ENCODE measurements at places on chromosomes 12 and 14.

DNA sequence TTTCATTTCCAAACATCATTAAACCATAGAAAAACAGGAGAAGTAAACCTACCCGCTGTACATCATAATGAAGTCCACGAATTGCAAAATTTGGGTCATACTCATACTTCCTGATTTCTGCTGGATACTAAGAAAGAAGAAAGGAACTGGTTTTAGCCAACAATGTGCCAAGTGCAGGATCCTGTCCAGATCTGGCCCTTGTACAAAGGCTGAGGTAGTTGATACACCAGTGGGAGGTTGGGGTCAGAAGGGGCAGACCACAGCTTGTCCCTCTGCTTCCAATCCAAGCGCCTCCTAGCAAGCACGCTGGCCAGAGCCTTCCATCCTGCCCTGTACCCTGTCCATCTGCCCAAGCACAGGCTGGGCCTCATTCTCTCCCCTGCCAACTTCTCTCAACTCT, 34.2 kb downstream of the NT5DC3 start:
- DNase-seq, result no peak

DNA sequence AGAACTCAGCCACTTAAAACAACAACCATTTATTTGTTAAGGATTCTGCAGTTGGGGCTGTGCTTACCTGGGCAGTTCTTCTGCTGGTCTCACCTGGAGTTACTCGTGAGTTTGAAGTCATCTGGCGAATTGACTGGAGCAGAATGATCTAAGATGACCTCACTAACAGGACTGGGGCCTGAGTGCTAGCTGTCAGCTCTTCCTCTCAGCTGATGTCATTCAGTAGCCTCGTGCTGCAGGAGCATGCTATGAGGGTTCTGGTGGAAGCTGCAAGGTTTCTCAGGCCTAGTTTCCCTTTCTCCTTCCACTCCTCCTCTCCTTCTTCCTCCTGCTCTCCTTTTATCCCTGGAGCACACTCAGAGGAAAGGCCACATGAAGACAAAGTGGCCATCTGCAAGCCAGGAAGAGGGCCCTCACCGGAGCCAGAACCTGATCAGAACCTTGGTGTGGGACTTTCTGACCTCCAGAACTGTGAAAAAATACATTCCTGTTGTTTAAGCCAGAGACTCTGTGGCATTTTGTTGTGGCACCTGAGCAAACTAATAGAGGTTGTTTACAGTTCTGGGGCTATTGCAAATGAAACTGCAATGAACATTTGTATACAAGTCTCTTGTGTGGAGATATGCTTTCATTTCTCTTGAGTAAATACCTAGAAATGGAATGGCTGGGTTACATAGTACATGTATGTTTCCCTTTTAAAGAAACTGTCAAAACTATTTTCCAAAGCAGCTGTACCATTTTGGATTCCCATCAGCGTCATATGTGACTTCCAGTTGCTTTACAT, 21.9 kb upstream of the MAP3K9 start:
- no peak for DNase-seq

GRCh38 chr12:70459786-70460185, 93.7 kb downstream of the KCNMB4 start:
- no peak for DNase-seq

DNA sequence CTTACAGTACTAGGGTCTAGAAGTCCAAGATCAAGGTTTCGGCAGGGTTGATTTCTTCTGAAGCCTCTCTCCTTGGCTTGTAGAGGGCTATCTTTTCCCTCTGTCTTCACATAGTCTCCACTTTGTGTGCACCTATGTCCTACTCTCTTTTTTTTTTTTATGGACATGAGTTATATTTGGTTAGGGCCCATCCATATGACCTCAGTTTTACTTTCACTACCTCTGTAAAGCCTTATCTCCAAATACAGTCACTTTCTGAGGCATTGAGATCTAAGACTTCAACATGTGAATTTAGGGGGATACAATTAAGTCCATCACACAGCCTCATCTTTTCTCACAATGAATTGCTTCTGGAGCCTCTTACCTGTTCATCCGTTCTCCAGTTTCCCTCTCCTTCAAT, 5.9 kb upstream of the SPTB start:
- no peak for DNase-seq

GRCh38 chr12:104659058-104659457, 202.3 kb downstream of the CHST11 start:
- no peak for DNase-seq

GRCh38 chr14:89299587-89299986, 117.4 kb downstream of the FOXN3 start:
- no peak for DNase-seq

DNA sequence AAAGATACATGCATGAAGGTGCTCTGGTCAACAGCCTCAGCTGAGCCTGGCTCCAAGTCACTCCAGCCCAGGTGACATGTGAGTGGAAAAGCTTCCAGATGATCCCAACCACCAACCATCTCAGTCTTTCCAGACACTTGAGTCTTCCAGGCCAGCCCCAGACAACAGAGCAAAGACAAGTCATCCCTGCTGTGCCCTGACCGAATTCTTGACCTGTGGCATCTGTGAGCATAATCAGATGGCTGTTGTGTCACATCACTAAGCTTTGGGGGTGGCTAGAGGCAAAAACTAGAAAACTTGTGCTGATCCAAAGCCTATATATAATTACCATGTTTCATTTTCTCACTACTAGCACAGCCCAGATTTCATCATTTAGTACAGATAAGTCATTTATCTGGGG, 50.8 kb upstream of the ISM2 start:
- DNase-seq, result no peak

- DNase-seq, result no peak
Measured at GRCh38 chr12:22340143-22340542, 5.6 kb upstream of the ST8SIA1 start.

DNA sequence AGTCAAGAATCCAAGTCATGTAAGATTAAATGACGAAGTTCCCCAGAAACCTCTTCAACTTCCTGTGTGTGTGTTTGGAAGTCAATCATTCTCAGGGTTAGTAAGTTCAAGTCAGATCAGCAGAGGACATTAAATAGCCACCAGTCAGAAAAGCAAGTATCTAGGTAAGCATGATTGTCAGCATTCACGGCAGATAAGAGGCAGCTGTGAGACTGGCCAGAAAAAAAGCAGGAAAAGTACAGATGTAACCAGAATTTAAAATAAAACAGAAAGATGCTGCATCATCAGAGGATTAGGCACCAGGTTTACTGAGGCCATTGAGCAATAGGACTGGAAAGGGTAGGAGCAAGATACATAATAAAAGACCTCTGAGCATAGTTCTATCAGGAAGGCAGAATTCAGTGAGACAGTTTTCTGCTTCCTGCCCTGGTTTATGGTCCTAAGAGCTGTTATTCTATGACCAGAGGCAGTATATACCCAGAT, 606.9 kb downstream of the FSCB start:
- DNase-seq, result no peak

DNA sequence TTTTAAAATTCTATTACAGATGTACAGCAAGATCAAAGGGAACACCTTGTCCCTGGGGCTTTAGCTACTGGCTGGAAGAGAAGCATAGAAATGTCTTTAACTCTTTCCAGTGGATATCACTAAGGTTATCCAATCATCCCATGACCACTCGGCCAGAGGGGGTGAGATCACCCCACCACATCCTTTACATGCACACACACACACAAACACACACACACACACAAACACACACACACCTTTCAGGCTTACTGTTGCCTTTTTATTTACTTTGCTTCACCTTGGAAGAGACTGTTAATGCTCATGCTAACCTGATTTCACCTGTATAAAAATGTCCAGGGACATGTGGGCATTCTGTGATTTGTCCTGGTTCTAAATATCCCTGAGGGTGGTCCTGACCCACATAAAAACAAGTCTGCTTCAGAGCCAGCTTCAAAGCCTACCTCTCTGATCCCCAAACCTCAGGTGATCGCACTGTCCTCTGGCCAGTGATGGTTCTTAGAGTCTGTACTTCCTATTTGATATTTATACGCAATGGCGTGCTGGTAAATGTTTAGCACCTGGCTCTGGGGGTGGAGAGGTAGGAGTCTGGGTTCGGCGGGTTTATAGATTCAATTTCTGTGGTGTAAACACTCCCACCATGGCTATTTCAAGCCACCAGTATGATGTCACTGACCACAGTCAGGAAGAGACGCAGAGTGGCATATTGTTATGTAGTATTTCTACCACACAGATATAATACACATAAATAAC, 166.1 kb upstream of the EEA1 start:
- DNase-seq, result no peak

- DNase-seq, result no peak
Measured at GRCh38 chr12:59383079-59383822, 212.6 kb upstream of the SLC16A7 start.

DNA sequence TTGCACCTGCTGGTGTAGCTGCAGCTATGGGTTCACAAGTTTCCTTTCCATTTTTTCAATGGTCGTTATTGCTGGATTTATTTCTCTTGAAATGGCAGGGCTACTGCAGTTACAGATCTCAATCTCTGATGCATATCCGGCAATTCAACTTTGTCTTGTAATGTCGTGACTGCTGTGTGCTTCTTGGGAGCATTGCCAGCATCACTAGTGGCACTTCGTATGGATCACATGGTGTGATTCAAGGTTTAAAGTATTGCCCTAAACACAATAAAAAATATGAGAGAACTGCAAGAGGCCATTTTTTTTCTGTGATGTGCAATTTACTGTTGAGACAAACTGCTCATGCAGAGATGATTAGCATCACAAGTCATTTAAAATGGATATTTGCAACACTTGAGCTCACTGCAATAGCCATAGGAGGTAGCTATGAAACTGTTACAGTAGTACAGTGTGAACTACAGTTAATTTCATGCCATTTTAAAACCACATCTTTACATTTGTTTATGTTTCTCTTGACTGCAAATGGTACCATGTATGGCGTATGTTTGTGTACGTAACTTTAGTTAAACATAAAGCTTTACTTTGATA, 217.4 kb upstream of the PDE3A start:
- no peak for DNase-seq

DNA sequence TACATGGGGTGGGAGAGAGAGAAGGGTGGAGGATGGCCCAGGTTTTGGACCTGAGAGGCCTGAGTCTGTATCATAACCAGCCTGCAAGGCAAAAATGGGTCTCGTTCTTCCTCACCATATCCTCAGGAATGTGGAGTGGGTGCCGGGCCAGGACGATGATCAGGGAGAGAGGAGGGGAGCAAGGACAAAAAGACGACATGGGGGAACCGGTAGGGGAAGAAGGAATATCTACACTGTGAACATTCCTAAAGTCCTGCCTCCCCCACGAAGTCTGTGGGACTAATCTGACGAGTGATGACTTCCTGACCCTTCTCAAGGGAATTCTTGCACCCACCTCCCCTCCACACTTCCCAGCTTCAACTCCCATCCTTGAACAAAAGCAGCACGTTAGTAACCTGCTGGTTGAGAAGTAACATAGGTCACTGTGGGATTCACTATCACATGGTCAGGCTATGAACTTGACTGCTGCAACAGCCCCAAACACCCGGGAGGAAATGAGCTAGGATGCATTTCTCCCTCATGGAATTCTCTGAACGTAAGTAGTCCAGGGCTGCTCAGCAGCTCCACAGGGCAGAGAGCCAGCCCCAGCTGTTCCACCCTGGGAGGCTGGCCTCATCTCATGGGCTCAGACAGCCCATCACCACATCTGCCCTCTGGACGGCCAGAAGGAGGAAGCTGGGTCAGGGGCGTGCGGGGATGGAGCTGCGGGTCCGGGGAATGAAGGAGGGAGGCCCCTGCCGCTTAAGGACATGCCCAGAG, 36.8 kb upstream of the VWF start:
- DNase-seq, result no peak

GRCh38 chr12:50400104-50400637, 514 bp upstream of the LARP4 start:
- DNase-seq, result no peak

DNA sequence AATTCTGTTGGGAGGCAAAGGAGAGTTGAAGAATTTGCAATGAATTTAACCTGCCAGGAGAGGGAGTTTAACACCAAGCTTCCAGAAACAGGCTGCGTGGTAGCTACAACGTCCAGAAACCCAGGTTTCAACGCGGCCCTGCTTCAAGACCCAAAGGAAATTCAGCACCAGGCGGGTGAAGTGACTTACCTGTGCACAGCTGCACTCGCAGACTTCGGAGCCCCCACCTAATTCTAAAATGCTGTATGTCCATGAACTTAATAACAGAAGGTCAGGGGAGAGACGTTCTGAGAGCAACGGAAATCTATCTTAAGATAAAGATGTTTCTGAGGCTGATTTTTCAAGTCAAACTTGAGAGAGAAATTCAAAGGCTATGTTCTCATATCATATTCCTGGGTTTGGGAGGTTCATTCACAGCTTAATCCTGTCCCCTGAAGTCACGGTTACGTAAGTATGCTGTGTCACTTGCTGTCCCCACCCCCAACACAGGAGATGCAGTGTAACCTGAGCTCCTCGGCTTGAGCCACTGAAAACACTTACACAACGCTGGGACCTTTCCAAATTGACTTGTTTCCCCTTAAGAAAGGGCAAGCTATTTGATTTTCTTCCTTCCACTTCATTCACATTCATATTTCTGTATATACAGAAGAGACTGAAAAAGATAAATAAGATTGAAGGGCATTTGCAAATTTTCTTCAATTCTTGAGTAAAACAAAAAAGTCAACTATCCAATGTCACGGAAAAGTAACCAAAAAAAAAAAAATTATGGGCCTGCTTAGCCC, 22.7 kb downstream of the CLIP1 start:
- no peak for DNase-seq

GRCh38 chr14:103128631-103129300, 5.5 kb downstream of the TNFAIP2 start:
- no peak for DNase-seq

GRCh38 chr12:13587721-13588390, 391.3 kb downstream of the EMP1 start:
- no peak for DNase-seq

GRCh38 chr14:73896521-73896920, 9.9 kb downstream of the ZNF410 start:
- DNase-seq, result no peak

DNA sequence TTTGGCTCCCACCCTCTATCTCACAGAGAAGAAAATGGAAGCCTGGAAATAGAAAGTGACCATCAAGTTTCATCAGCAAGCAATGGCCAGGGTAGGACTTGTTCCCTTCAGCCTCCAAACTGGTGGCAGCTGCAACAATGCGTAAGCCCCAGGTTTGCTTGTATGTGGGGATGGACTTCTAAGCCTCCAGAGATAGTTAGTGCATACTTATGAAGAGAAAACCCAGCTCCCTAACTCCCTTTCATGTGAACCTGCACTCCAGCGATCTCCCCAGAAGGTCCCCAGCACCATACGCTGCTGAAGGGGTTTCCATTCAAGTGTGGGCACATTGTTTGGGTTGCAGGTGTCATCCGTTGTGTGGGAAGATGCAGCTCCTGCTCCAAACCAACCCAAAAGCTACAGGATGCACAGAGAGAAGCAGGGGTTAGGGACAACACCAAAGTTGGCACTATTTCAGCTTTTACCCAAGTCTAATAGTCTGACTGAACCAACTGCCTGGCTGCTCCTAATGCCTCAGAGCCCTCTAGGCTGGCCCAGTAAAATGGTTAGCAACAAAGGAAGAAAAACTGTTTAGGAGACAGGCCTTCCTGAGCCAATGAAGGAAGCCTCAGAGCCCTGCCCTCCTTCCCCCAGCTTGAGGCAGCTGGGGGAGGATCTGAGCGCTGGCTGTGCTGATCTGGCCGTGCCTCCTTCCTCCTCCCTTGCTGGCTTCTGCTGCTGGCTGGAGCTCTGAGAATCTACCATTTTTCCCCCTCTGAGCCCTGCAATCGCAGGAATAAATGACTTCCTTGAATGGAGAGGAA, 12.3 kb downstream of the ZFP36L1 start:
- no peak for DNase-seq

- no peak for DNase-seq
Measured at GRCh38 chr12:46609273-46609623, 216.5 kb downstream of the SLC38A4 start.
